ENCODE measurements at places on chromosomes 3 and 15.

DNA sequence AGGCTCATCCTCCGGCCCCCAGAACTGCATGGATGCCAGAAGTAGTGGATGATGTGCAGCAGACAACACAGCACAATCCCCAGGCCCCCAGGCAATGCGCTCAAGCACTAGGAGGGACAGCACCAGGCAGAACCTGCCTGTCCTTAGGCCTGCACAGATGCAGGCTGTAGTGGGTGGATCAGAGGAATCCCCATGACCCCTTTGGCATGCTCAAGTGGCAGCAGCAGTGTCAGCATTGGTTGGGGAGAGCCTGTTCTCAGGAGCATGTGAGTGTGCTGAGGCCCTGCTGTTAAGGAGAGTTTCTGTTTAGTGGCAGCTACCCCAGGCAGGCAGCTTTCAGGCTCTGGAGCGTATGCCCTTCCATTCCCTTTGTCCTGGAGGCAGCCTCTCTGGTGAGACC lies 25.1 kb upstream of the CD200R1L start:
- DNase-seq, result no peak

- no peak for DNase-seq
Observed at GRCh38 chr3:55782807-55783206, 295.7 kb upstream of the WNT5A start.

DNA sequence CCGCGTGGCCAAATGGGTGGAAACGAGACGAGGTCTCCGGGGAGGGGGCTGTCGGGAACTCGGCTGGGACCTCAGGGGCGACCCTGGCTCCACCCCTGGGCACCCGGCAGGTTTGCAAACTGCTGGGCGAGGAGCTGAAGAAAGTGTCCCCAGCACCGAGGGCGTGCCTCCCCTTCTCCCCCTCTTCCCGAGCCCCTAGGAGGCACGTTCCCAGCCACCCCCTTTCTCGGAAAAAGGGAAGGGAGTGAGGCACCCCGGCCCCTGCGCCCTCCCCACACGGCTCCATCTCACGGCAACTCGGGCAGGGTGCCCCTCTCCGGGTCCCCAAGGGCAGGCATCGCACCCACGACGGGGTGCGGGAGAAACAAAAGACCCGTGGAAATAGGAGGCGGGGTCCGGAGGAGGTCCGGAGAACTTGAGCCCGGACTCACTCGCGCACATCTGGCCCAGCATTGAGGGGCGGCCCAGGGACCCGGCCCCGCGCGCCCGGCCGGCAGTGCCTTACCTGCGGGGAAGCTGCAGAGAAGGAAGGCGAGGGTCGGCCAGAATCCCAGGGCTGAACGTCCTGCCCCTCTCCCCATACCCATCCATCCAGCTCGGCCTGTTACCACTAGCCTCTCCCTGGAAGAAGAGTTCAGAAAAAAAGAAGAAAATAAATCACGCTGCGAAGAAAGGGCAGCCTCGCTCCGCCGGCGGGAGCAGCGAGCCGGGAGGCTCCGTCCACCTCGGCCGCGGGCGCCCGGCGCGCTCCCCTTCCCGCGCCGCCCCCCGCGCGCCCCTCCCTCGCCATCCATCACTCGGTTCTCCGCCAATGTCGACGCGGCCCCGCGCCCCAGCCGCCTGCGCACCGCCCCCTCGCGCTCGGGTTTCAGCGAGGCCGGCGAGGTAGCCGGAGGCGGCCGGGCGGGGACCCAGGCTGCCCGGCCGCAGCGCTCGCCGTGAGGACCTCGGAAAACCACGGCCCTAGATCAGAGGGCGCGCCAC lies 16.3 kb downstream of the RGMA start:
- DNase-seq, result peak; percentile 52

DNA sequence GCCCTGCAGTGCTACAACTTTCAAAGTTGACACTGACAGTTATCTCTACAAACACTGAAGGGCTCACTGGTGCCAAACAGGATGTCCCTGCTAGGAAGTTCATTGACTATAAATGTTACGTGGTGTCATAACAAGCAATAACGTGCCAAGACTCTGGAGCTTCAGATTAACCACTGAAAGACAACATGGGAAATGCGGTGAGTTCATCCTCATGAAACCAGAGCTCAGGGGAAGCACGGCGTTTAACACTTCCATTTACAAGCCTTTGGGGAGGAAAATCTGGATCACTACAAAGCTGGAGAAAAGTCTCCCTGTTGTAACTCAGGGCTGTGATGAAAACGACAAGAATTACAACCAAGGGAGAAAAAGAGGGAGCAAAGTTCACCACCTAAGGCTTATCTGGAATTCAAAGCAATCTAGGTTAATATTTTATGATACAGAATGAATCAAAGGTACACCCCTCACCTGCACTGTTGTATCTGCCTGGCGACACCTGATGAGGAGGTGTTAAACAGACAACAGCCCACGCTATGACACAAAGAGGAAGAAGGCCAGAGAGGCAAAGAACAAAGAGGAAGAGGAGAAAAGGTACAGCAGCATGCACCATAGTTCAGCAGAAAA lies 27.0 kb downstream of the SHQ1 start:
- no peak for DNase-seq

DNA sequence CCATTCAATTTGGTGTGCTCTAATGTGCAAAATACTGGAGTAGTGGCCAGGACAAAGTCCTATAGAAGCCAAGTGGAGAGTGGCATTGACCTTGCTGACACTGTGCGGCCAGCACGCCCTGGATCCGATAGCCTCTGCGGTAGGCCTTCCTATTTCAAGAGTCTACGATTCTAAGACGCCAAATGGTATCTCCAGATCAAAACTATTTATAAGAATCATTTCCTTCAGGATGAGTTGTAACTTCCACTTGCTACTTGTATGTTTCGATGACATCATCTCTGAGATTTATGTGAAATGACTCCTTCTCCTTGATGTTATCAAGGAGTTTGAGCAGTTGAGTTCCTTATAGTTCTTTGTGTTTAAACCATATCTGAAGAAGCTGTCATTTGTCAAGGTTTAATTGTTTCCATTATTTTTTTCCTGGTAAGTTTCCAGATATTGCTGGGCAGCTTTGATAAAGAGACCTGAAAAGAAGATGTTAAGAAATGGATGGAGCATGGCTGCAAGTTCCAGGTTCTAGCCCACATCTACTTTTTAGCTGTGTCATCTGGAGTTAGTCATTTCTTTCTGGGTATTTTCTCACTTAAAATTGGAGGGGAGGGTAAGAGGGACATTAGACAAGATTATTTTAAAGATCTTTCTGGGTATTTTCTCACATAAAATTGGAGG lies 71.8 kb downstream of the TMEM44 start:
- DNase-seq, result no peak

DNA sequence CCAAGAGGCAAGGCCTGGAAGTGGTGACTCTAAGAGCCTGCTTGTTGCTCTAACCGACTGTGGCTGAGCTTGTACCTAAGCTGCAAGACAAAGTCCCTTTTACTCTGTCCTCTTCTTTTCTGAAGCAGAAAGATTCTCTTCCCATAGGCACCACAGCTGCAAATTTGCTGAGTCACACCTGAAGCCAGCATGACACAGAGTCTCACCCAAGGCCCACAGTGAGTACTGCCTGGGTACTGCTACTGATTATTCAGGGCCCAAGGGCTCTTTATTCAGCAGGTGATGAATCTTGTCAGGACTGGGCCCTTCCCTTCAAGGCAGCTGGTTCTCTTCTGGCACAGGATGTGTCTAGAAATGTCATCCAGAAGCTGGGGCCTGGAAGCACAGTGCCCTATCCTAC lies 18.9 kb upstream of the TIGIT start:
- no peak for DNase-seq

GRCh38 chr3:120769436-120769835 lies 26.9 kb downstream of the GTF2E1 start:
- no peak for DNase-seq

GRCh38 chr15:100714034-100714748 lies 111.8 kb downstream of the ASB7 start:
- no peak for DNase-seq

DNA sequence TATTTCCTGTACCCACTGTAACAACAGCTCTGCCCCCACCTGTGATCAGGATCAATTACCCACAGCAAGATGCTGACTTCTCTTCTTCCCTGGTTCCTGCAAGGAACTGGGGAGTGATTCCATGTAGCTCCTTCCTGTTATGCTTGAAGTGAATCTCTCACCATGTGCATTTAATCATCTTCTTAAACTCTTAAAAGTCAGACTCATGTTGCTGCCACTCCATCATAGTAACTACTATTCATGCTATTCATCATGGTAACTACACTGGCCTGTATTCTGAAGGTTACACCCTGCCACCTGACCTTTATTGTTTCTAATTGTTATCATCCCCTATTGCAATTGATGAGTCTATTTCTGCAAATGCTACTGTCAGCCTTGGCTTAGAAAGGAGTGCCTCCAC lies 89.5 kb downstream of the SUCNR1 start:
- DNase-seq, result no peak

DNA sequence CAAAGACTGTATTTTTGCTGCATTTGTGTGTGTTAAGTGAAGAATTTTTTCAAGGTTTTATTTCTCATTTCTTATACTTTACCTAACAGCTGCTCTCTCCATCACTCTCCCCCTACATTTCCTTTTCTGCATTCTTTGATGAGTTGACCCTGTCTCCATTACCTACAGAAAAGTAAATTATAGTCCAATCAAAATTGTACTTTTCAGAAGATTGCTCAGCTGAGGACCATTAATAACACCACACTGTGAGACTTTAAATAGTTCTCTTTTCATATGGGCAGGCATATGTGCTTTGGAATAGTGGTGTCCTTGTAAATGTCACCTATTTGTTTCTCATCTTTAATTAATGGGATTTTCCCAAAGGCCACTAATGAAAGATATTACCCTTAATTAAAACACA lies 234.7 kb upstream of the GPR149 start:
- DNase-seq, result no peak

GRCh38 chr15:29433050-29433318 lies 163.4 kb upstream of the NSMCE3 start:
- DNase-seq, result no peak

DNA sequence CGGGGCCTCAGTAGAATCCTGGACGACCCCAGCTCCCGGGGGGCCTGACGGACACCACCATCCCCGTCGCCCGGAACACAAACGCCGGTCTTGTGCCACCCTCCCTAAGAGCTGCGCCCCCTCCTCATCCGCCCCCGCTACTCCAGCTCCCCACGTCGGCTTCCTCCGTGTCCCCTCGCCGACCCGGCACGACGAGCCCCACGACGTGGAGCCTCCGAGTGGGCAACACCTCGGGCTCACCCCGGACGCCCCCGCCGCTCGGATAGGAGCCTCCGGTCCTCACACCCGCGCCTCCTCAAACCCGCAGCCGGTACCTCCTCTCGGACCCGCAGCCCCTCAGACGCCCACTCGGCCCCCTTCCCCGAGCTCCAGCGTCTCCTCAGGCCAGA lies 525 bp downstream of the NPTN start:
- no peak for DNase-seq

DNA sequence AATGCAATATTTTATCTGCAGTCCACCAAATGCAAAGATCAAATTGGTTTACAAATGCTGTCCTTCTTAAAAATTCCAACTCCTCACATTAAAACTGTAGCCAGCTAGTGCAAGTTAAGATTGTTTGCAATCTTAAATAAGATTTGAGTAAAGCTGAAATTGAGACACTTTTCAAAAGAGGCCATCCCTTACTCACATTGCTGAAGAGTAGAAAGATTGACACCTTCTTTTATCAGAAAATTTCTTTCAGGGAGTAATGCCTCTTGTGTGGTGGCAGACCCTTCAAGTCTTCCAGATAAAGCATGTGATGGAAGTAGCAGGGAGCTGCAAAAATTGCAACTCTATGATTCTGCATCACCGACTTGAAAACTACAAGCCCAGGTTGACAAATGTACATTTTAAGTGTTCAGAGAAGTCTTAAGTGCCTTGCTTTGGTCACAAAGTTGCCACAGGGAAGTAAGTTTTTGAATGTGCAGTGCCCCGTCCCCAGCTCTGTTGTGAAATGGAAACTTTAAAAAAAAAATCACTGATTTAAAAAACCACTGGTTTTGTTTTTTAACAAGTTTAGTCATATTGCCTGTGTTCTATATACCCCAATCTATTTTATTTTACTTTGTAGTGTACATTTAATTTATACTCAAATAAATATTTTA lies 12.6 kb downstream of the CD86 start:
- no peak for DNase-seq

- DNase-seq, result no peak
Observed at GRCh38 chr3:110419601-110420000, 652.0 kb upstream of the NECTIN3 start.

GRCh38 chr3:112360561-112360960 lies 27.6 kb downstream of the CD200 start:
- no peak for DNase-seq

GRCh38 chr15:100434038-100434437 lies 92.3 kb upstream of the ADAMTS17 start:
- DNase-seq, result no peak

- no peak for DNase-seq
Observed at GRCh38 chr3:196654735-196655090, 15.2 kb downstream of the NRROS start.

DNA sequence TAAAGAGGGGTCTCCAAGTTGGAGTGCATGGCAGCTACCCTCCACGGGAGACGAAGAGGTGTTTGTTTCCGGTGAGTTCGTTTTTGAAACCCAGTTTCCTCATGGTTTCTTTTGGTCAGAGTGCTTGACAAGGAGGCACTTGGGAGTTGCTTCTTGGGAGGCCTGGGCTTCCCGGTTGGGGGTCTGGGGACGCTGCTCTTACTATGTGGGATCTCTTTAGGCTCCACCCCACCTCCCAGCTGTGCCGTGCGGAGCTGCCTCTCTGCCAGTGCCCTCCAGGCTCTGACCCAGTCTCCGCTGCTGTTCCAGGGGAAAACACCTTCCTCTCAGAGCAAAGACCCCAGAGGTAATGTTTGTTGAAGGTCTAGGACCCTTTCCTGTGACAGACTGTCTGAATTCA lies 29.6 kb downstream of the KIF7 start:
- DNase-seq, result no peak

DNA sequence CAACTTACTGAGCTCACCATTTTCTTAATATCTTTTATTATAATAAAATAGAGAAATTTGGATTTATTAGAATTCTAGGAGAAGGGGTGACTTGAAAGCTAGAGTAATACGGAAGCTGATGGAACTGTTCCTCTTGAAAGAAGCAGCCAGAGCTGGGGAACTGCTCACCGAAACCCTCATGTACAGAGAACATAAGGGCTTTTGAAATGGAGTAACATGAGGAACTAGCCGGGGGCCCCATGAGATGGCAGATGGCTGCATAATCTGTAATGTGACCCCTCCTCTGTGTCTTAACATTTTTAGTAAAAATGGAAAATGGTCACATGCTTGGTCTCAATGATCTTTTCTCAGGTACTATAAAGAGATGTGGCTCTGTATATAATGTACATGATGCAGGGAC lies 15.7 kb upstream of the DYNC1LI1 start:
- no peak for DNase-seq

- no peak for DNase-seq
Observed at GRCh38 chr15:98561169-98561941, 87.0 kb upstream of the IGF1R start.

DNA sequence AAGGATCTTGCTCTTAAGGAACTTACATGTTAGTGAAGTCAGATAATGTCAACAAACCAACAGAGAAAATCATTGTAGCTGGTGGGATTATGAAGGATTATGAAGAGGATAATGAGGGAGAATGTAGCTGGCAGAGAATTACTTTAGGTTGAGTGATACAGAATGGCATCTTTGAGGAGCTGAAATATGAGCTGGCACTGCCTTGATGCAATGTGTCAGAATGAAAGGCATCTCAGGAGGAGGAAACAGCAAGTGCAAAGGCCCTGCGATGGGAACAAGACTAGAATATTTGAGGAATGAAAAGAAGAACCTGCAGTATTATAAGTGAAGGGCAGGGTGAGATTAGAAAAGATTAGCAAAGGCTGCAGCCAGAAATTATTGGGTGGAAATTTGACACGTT lies 237.2 kb upstream of the ADAMTS9 start:
- DNase-seq, result no peak

- DNase-seq, result no peak
Observed at GRCh38 chr3:57128826-57129667, 36.1 kb downstream of the IL17RD start.

GRCh38 chr15:80638553-80639167 lies 56.5 kb upstream of the ABHD17C start:
- DNase-seq, result no peak
